Choroid plexus epithelial cell (primary cell): ENCODE measurements at places on chromosomes 13 and 19.

- DNase-seq: no peak
Observed at GRCh38 chr19:38055655-38056521, 148.9 kb downstream of the SIPA1L3 start.

GRCh38 chr13:31927219-31927653 lies 104.3 kb upstream of the FRY start:
- no peak for DNase-seq

GRCh38 chr19:18097217-18097992 lies at the start of gene MAST3:
Gene MAST3, plus strand, starts transcription at chr19:18097778. Its CDS starts 15 bp downstream, at chr19:18097793.
- peak; percentile 86 for DNase-seq

GRCh38 chr13:42477596-42478190 lies 96.3 kb upstream of the TNFSF11 start:
- peak; percentile 86 for DNase-seq

DNA sequence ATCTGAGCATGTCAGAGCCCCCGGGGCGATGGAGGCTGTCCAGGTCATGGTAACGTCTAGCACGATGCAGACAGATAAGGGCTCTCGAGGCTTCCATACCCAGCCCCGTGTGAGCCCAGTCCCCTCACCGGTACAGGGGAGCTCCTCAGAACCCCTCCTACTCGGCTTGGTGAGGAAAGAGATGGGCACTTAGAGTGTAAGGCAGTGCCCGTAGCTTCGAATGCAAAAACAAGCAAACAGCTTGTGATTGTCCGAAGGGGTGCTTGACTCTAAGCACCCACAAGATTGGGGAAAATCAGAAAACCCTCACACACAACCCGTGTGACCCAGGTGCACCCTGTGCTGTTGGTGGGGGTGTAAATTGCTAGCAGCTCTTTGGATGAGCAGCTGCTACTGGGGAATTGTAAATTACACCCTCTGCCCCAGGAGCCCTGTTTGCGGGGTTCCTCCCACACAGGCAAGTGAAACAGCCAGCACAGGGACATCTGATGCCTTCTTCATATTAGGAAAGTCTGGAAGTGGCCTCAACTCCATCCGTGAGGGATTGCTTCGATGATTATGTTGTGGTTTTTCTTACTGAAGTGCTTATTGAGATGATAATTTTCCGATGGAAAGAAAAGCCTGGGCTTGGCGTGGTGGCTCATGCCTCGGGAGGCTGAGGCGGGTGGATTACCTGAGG lies 918 bp upstream of the PSPN start:
- DNase-seq: no peak

GRCh38 chr13:52010890-52011631 lies at the start of gene ATP7B:
Gene ATP7B, minus strand, starts transcription at chr13:52011450. Its CDS starts 113 bp downstream, at chr13:52011337.
- no peak for DNase-seq

- peak; percentile 50 for DNase-seq
Observed at GRCh38 chr19:35557539-35558399, 5.7 kb downstream of the ATP4A start.

- DNase-seq: peak; percentile 59
Observed at GRCh38 chr19:16062789-16063188, 13.5 kb upstream of the TPM4 start.

- no peak for DNase-seq
Observed at GRCh38 chr13:59480396-59481259, 683.1 kb downstream of the DIAPH3 start.

DNA sequence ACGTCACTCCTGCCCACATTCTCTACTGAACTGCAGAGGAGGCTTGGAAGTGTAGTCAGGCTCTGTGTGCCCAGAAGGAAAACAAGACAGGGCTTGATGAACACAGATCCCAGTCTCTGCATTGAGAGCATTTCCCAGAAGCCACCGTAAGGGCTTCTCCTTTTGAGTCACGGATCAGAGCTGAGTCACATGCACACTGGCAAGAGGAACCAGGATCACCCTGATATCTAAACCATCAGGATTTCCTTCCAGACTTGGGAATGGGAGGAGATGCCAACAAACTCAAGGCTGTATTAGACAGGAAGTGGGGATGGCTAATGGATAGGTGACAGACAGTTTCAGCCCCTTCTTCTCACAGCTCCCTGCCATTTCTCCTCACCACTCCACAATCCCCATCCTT lies 17.7 kb upstream of the FBXO17 start:
- peak; percentile 45 for DNase-seq

GRCh38 chr13:59166174-59166573 lies 997.6 kb downstream of the DIAPH3 start:
- peak; percentile 71 for DNase-seq

DNA sequence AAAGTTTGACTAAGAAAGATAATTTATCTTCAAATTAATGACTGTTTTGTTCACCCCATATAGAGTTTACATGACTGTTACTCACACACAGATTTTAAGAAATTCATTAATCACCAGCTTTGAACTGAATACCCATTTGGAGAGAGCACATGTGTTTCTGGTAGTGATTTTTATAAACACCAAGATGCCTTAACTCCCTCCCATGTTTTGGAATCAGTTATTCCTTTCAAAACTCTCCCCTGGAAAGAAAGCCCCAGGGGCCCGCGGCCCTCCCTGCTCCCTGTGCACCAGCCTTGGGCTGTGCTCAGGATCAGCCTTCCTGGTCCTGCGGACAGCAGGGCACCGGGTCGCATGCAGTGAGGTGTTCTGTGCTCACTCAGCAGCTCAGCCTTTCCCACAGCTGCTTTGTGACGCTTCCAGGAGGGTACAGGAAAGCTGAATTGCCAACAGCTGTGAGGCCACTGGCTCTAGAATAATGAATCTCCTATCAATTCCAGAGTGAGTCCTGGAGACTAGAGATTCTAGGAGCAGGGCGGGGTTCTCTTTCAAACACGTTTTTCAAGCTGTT lies 483.2 kb downstream of the EFNB2 start:
- peak; percentile 10 for DNase-seq

- DNase-seq: peak; percentile 53
Observed at GRCh38 chr19:718991-719512, 10.3 kb downstream of the PALM start.

DNA sequence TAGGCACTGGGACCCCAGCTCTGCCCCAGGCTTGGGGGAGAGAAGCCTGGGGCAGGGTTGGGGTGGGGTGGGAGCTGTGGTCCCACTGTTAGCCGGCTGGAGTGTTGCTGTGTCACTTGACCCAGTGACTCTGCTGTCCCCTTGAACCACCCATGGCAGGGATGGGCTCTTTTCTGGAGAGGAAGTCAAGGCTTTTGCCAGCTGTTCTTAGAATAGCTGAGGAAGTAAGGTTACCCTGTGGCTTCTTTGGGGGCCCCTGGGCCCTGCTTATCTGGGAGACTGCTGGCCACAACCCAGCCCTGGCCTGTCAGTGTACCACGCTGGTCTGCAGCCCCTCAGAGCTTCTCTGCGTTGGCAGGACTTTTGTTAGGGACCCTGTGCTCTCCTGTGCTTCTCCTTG lies 9.1 kb downstream of the PNPLA6 start:
- DNase-seq: no peak

- DNase-seq: no peak
Observed at GRCh38 chr13:99221567-99222239, 21.0 kb downstream of the UBAC2 start.

- no peak for DNase-seq
Observed at GRCh38 chr19:17060802-17061201, 14.4 kb downstream of the HAUS8 start.

DNA sequence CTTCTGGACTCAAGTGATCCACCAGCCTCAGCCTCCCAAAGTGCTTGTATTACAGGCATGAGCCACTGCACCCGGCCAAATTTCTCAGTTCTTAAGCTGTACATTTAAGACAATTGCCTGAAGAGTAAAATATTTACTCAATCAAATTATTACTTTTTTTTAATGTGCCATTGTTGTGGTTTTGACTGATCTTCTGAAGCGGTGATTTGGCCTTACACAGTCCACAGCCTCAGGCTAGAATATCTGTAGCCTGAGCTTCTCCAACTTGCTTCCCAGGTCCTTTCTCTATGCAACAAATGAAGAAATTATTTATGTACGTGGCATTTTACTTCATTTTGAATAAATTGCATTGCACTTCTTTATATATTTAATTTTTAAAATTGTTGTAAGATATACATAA lies 281.3 kb downstream of the KLF5 start:
- no peak for DNase-seq

DNA sequence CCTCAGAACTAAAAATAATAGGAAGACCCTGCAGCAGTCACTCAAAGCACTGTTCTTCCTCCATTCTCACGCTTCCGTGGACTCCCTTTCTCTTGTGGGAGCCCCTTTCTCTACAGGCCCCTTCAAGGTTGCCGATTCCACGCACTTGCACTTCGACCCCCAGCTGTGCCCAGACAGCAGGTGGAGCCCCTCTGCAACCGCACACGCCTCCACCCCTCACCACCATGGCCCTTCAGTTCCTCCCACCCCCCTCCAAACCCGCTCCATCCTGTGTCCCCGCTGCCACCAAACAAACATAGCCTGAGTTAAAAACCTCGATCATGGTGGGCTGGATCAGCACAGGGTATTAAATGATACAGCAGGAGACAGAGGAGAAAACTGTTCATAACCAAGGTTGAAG lies 102.6 kb downstream of the STK24 start:
- DNase-seq: no peak

- DNase-seq: no peak
Observed at GRCh38 chr13:30354493-30355383, 47.4 kb upstream of the KATNAL1 start.

- DNase-seq: no peak
Observed at GRCh38 chr19:52345162-52345561, 9.1 kb downstream of the ZNF610 start.

DNA sequence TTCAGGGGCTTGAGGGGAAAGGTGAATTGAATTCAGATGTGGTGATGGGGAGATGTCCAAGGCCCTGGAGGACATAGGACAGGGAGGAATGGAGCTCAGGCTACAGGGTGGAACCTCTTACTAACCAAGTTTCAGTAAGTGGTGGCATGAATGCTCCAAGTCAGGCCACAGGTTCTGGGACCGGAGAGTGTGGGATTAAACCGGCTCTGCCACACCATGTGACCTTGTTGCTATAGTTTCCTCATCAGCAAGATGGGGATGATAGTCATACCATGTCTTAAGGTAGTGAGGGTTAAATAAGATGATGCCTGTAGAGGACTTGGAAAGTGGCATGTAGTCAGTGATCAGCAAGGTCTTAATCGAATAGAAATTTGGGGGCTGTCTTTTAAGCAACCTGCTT lies 16.3 kb downstream of the GPR183 start:
- DNase-seq: no peak

- DNase-seq: no peak
Observed at GRCh38 chr13:41039746-41040145, 20.6 kb upstream of the ELF1 start.

DNA sequence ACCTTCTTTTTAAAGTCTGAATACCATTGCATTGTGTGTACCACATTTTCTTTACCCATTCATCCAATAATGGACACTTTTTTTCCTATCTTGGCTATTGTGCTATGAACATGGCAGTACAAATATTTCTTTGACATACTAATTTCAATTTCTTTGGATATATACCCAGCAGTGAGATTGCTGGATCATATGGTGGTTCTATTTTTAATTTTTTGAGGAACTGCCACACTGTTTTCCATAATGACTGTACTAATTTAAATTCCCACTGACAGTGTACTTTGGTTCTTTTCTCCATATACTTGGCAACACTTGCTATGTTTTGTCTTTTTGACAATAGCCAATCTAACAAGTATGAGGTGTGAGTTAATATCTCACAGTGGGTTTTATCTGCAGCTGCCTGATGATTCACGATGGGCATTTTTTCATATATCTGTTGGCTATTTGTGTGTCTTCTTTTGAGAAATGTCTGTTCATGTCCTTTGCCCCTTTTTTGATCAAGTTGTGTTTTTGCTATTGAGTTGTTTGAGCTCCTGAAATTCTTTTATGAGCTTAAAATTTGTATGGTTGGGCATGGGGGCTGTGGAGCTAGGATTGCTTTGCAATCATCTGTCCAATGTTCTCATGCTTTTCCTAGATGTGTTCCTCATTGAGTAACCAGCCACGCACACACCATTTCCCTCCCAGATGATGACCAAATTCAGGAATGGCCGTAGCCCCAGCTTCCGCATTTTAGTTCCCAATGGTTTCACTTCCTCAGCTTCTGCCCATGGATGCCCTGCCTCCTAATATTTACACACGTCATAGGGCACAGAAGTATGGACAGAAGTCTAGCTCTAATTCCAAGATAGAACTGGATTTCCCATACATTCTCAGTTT lies 380.0 kb upstream of the SGCG start:
- no peak for DNase-seq

GRCh38 chr13:45289936-45290563 lies 50.9 kb downstream of the TPT1 start:
- DNase-seq: no peak

DNA sequence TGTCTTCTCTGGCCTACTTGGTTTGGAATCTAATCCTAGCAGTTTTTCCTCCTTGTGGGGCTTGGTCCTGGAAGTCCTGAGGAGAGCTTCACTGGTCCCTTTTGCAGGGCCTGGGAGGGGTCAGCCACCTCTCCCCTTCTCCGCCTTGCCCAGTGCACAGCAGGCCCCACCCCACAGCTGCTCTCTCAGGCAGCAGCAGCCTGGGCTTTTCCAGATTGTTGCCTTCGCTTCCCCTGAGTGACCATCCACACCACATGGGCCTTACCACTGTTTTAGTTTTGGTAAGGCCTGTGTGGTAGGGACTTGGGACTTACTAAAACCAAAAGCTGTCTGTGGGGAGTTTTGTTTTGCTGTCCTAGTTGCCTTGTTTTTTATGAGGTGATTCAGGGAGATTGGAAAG lies 11.5 kb downstream of the MPHOSPH8 start:
- DNase-seq: no peak

GRCh38 chr19:29390742-29391141 lies 135.1 kb upstream of the VSTM2B start:
- no peak for DNase-seq

DNA sequence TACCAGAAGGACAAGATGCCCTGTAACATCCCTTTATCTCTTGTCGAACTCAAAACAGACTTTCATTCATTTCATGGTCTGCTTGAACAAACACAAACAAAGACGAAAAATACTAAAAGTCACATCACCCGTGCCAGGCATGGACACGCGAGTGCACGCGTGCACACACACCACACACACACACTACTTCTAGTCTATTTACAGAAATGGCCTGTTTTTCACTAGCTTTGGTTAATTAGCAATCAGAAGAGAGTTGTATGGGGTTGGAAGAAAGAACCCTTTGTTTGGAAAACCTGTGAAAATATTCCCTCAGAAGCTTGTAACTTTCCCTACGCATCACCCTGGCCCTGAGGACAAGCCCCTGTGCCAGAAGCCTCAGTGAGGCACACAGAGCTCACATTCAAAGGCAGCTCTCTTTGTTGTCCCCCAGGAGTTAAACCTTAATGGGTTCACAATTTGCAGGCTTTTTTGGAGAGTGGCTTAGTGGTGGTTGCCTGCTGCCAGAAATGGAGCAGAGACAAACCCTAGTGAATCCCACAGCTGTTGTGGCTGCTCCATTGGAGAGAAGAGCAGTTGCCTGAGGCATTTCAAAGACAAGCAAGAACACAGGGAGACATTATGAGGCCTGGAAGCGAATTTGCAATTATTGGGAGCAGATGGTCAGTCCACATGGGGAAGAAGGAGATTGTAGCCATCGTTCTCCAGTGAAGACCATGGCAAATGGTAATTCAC lies 55.9 kb downstream of the STARD13 start:
- DNase-seq: no peak

- peak; percentile 88 for DNase-seq
Observed at GRCh38 chr19:34475026-34475974, 6.3 kb upstream of the WTIP start.

GRCh38 chr13:46644816-46645215 lies 91.8 kb downstream of the LRCH1 start:
- no peak for DNase-seq
